ENCODE measurements at places on chromosomes 11 and 22.
A peak's percentile ranks its signal among the peaks of the same experiment; 100 is the strongest.

DNA sequence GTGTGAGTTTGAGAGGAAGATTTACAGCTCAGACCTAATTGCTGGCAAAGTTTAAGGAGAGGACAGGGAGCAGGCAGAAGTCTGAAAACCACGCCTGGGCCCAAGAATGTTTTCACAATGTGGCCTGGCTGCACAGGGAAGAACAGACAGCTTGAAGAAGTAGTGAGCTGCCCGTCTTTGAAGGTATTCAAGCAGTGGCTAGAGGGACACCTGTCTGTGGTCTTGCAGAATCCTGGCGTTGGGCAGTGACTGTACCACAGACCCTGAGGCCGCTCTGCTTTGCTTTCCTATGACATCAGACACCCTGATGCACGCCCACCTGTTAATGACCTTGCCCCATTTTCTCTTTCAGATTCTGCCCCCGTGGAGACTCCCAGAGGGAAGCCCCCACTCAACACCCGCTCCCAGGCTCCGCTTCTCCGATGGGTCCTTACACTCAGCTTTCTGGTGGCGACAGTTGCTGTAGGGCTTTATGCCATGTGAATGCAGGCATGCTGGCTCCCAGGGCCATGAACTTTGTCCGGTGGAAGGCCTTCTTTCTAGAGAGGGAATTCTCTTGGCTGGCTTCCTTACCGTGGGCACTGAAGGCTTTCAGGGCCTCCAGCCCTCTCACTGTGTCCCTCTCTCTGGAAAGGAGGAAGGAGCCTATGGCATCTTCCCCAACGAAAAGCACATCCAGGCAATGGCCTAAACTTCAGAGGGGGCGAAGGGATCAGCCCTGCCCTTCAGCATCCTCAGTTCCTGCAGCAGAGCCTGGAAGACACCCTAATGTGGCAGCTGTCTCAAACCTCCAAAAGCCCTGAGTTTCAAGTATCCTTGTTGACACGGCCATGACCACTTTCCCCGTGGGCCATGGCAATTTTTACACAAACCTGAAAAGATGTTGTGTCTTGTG, 6.6 kb upstream of the MCM5 start:
- DNase-seq, result no peak

DNA sequence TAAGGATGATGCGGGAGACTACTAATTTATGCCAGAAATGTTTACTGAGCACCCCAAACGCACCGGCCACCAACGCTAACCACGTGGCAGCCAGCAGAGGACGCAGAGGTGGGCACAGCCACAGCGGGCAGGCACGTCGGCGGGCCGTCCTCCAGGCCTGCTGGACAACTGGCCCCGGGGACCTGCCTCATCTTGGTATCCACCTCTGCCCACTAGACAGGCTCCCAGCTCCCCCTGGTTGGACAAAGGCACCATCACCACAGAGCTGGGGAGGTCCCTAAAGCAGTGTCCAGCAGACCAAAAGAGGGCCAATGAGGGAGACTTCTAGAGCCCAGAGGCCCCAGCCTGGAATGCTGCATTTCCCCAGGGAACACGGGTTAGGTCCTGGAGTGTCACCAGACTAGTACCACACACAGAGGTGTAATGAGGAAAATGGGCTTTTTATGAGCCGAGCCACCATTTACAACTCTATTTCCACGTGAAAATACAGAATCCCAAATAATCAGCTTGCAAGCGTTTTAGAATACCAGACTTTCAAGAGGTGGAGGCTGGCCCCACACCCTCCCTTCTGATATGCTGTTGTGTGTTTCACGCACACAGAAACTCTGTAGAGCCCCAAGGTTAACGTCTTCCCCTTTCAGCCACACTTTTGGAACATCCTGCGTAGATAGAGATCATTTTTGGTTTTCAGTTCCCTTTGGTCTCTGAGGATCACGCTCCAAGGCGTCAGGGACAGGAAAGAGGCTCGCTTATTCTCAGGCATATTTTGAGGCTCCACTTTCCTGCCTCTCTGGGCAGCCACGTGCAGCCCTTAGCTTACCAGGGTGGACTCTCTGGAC, 23.7 kb upstream of the BID start:
- no peak for DNase-seq

DNA sequence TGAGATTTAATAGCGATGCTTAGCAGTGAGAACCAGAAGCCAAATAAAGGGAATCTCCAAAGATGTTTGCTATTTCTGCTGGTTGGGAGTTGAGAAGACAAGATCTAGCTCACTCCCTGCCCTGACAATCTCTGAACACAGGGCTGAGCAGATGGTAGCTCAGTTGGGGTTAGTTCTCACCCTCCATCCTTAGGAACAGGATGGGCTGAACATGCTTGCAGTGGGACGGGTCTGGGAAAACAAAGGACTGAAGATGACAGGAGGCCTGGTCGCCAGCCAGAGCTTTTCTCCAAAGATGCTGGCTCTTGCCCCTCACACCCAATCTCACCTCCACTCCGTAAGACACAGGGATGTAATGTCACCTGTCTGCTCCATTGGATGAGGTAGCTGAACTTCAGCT, 72.7 kb downstream of the SC5D start:
- DNase-seq, result no peak

GRCh38 chr11:6618117-6619003, 862 bp downstream of the TPP1 start:
- peak; percentile 95 for DNase-seq

DNA sequence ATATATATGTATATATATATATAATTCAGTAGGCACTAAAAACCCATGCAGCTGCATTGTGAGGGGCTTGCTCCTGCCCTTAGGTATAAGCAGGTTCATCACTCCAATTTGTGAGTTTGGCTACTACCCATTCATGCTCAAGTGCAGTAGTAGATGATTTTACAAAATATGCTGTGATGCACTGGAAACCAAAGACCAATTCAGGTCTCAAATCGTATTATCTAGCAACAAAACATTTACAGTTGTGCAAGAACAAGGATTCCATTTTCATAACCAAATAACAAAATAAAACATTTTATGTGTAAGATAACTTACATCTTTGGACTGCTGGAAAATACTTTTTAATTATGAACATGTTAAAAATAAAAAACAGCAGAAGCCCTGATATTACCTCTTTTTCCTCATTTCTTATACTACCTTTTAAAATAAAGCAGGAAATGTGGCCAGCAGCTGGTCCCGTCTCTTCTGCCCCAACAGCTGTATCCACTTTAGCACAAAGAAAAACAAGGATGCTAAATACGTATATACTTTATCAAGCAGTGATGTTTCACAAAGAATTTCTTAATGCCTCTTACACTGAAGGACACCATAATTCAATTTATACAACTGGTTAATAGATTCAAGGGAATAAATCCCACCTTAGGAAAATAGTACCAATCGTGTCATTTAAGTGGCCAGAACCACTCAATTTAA, 2.8 kb downstream of the CREBZF start:
- DNase-seq, result no peak

DNA sequence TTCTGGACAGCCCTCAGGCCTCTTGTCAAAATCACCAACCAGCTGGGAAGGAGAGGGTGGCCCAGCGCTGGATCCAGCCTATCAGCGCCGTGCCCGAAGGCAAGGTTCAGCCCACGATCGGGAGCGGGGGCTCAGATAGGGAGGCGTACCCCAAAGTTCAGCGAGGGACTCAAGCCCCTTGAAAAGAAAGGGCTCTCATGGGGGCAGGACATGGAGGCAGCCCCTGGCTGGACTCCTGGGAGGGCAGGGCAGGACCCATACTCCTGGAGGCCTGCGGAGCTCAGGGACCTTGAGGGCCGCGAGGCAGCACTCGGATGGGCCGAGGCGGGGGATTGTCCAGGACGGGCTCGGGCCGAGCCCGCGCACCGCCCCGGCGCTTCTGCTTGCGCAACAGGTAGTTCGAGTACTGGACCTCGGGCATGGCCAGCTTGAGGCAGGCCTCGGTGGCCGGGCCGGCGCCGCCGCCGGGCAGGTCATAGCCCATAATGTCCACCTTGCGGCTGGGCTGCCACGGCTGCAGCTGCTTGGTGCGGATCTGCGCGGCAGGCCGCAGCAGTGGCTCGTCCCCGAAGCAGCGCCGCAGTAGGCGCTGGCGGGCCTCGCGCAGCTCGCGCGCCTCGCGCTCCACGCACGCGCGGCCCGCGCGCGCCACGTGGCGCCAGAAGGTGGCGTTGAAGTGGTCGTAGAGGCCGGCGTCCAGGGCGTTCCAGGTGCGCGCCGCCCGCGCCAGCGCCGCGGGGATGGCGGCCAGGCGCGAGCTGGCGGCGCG, 6.5 kb downstream of the GAL3ST3 start:
- DNase-seq, result no peak

DNA sequence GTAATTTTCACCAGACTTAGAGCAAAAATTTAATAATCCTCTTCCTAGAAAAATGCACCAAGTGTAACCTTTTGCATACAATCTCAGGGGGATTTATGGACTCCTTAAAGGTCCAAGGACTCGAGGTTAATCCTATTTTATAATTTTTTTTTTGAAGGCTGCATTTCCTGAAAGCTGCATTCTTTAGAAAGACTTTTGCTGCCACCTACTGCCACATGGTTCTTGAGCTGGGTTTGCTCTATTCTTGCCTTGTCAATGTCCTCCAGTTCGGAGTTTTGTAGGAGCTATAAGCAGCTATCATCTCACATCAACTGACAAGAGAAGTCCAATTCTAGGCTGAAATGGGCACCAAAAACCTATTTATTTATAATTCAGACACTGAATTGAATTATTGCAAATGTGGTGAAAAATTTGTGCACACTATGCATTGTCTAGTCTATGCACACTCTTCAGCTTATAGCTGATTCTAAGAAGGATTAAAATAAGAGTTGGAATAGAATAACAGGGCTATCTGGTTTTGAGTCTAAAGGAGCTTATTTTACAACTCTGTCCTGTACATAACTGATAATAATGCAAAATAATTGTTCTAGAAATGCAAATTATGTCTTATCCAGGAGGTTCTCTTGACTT, 31.3 kb downstream of the TRAF6 start:
- DNase-seq, result no peak

GRCh38 chr11:76856106-76856505, 4.6 kb upstream of the ACER3 start:
- no peak for DNase-seq

DNA sequence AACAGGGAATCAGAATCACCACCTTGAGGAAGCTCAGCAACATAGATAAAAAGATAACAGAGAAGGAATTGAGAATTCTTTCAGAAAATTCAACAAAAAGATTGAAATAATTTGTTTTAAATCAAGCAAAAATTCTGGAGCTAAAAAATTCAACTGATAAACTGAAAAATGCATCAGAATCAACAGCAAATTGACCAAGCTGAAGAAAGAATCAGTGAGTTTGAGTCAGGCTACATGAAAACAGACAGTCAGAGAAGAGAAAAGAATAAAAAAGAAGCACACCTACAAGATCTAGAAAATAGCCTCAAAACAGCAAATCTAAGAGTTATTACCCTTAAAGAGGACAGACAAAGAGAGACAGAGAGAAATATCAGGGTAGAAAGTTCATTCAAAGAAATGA, 28.8 kb downstream of the BTG4 start:
- no peak for DNase-seq

DNA sequence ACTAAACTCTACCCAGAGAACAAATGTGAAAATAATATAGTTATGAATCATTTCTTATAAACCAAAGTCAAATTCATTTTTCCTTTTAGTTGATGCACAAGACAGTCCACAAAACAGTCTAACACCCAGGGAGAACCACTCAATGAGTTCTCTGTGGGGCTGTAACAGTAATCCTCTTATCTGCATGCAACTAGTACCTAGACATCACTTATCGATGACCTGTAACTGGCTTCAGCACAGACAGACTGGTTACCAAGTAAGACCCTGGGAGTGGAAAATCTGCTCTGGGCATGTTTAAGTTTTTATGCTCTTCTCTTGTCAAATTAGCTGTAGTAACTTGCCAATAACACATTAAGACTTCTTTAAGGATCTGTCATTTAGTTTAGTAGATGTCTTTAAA, 46.6 kb downstream of the PITPNB start:
- DNase-seq, result no peak
